Activated naive CD4-positive, alpha-beta T cell treated with anti-CD3 and anti-CD28 coated beads, Interleukin-2, amount 10 ng/mL, durations not matched to agents 7 days and 5 days (primary cell): ENCODE measurements at places on chromosomes 16 and 17.

DNA sequence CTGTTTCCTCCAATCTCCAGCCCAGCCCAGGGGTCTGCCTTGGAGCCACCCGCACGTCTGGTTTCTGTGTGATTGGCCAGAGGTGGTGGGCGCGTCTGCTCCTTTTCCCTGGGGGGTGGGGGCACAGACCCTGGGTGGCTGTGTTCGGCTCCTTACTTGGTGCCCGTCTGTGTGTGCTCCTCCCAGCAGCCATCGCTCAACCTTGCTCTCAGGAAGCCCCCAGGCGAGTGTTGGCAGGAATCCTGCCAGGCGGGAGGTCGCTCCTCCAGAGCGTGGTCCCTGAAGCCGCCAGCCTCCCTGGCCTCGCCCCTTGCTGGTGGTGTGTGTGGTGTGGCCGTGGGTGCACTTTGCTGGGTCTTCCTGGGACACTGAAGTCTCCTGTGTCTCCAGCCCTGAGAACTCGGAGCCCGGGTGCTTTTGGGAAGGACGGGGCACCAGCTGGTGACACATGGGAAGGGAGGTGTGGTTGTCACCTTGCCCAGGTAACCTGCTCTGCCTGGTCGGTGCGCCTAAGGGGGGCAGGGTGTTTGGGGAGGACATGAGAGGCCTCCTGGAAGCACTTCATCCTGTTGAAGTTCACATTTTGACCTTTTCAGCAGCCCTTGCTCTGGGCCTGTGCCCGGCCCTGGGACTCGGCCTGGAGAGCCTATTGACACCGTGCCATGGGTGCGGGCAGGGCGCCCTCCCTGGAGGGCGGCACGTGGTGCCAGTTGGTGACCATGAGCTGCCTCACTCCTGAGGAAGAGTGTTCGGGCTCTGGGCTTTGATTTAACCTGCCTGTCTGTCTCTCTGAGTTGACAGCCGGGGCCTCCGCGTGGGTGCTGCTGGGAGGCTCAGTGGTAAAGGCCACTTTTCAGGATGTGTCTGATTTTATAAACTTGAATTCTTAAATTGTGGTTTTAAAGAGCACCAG lies 49.0 kb upstream of the ZNF750 start:
- DNase-seq: no peak

DNA sequence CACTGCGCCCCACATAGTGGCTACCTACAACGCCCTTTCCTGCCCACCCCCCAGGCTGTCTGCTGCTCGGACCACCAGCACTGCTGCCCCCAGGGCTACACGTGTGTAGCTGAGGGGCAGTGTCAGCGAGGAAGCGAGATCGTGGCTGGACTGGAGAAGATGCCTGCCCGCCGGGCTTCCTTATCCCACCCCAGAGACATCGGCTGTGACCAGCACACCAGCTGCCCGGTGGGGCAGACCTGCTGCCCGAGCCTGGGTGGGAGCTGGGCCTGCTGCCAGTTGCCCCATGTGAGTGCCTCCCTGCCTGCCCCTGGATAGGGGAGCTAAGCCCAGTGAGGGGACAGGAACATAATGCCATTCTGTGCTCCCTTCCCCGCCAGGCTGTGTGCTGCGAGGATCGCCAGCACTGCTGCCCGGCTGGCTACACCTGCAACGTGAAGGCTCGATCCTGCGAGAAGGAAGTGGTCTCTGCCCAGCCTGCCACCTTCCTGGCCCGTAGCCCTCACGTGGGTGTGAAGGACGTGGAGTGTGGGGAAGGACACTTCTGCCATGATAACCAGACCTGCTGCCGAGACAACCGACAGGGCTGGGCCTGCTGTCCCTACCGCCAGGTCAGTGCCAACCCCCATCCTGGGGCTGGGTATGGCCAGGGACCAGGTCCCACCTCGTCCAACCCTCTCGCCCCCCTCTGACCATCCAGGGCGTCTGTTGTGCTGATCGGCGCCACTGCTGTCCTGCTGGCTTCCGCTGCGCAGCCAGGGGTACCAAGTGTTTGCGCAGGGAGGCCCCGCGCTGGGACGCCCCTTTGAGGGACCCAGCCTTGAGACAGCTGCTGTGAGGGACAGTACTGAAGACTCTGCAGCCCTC lies 7.1 kb downstream of the GRN start:
- no peak for DNase-seq

DNA sequence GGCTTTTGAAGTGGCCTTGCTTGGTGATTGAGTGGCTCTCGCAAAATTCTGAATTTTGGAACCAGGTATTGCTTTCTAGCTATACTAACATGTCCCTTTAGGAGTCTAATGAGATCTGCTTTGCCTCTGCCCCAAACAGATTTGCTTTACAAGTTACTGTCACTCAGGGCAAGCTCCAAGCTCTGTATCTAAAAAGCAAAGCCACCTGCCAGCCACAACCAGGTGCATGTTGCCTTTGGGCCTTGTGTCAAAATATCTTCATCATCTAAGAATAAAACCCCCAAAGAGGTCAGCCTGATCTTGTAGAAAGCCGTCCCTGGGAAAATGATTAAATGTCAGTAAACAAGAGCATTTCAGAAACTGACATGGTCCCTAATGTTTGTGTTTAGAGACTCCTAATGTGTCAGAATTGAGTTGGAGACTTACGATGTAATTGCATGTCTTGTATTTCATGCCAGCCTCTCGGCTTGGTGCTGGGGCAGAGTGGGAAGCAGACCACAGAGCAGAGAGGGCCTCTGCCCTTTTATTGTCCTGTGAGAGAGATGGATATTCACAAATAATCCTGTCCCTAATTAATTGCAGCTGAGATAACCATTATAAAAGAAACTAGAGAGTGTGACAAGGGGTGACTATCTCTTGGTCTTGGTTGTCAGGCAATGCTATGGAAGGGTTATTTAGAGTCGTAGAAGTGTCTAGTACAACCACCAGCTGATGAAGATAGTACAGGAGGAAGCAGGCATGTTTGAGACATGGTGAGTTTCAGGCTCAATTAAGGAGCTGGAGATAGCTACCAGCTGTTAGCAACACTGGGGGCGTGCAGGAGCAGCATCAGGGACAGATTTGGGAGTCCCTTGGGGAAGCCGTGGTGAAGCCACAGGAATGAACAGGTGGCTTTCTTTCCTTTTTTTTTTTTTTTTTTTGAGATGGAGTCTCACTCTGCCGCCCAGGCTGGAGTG lies 90.7 kb downstream of the PITPNC1 start:
- no peak for DNase-seq

DNA sequence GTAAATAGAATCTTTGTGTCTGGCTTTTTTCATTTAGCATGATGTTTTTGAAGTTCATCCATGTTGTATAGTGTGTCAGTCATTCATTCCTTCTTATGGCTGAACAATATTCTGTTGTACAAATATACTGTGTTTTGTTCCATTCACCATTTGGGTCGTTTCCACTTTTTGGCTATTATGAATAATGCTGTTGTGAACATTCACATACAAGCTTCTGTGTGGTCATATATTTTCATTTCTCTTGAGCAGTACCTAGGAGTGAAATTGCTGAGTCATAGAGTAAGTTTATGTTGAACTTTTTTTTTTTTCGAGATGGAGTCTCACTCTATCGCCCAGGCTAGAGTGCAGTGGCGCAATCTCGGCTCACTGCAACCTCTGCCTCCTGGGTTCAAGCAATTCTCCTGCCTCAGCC lies 32.3 kb upstream of the TAOK1 start:
- DNase-seq: no peak

- DNase-seq: peak; percentile 63
These were observed 111.1 kb downstream of the SMG6 start for GRCh38 chr17:2192367-2193057.

DNA sequence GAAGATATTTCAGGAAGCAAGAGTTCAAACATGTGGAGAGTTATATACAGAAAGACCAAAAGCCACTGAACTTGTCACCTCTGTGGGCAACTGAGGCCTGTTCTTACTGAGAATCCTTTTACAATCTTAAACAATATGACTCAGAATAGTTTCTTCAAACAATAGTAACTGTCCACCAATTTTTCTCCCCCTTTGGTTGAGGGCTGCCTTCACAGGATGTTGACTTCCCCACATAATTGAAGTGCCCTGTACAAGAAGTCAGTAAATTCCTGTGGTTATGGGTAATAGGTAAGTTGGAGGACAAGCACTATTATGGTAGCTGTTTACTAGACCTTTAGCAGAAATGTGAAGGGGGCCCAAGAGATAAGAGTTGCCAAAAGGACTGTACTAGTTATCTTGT lies 215.8 kb downstream of the CDH8 start:
- DNase-seq: no peak

GRCh38 chr16:90023078-90023447 lies 3.8 kb upstream of the DBNDD1 start:
- no peak for DNase-seq
